ENCODE measurements at places on chromosomes 2 and 18.
A peak's percentile ranks its signal among the peaks of the same experiment; 100 is the strongest.

DNA sequence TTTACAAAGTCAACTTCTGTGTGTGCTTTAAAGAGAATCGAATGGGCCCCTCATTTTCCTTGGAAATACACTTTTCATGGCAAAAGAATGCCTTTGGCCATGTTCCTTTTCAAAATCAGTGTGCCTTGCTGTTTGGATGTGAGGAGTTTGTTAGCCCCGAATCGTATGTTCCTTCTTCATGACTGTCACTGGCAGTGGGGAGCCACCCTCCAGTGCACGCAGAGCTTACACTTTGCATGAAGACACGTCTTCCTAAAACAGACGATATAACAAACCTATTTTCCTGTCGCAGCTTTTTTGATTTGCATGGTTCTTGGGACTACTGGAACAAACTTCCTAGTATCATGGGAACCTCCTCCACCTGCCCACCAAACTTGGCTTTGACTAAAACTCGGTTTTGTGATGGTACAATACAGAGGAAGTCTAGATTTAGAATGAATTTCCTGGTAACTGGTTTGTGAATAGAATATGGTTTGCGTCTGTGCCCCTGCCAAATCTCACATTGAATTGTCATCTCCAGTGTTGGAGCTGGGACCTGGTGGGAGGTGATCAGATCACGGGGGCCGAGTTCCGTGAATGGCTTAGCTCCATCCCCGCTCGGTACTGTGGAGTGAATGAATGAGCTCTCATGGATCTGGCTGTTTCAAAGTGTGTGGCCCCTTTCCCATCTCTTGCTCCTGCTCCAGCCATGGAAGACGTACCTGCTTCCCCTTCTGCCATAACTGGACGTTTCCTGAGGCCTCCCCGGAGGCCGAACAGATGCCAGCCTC is 194.9 kb downstream of the TWIST2 start:
- DNase-seq = no peak

DNA sequence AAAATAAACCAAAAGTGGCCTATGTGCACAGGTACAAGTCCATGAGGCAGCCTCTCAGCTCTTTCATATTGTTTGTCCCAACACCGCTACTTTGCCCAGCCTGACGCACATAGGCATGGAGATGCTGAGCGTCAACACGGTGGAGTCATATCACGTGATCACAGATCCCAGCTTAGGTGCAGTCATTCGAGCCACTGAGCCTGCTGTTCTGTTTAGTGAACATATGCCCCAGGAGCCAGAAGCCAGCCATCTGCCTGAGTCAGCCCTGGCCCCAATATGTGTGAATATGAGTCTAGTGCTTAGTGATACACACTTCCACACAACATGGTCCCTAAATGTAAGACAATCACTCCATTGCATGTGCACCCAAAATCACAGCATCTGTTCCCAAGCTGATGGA is 88.2 kb upstream of the LCLAT1 start:
- DNase-seq = no peak

- DNase-seq = no peak
Measured at GRCh38 chr2:13662055-13662454, 945.3 kb downstream of the TRIB2 start.

GRCh38 chr18:78521136-78521535 is 458.5 kb upstream of the SALL3 start:
- DNase-seq = no peak

GRCh38 chr2:144426355-144426754 is 93.6 kb downstream of the ZEB2 start:
- DNase-seq = peak; percentile 74

DNA sequence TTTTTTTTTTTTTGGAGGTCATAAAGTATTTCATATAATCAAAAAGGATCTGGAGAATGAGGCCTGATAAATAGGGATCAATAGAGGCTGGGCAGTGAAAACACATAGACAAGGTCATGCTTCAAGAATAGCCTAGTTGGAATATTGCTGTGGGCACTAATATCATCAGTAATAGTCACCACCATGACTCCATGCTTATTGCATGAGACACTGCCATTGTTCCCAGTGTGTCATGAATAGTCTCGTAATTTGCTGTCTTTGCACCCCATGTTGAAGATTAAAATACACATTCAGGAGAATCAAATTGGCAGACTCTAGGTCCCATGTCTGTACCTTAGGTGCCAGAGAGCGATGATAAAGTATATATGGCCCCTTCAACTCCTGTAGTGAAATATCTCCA is 10.3 kb downstream of the ASXL3 start:
- DNase-seq = no peak

GRCh38 chr2:71637168-71637567 is 183.8 kb downstream of the DYSF start:
- DNase-seq = peak; percentile 24

GRCh38 chr2:114727012-114727411 is 284.6 kb downstream of the DPP10 start:
- DNase-seq = no peak

DNA sequence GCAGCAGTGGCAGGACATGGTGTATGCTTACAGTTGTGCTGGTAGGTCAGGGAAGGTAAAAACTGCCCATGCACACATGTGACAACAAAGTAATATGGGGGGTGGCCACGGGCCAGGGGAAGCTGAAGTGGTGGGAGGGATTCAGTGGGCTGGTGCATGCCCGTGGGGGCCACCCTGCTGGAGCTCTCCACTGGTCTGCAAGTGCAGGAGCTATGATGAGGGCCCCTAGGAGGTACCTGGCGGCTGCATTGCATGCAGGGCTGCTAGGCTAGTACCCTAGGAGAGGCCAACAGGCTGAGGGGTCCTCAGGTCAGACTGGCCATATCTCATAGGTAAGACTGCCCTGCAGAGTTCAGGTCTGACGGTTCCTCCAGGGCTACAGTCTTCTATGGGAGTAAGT is 265.9 kb downstream of the NUP35 start:
- no peak for DNase-seq

- DNase-seq = peak; percentile 17
Measured at GRCh38 chr2:222613715-222614331, 42.1 kb downstream of the FARSB start.

DNA sequence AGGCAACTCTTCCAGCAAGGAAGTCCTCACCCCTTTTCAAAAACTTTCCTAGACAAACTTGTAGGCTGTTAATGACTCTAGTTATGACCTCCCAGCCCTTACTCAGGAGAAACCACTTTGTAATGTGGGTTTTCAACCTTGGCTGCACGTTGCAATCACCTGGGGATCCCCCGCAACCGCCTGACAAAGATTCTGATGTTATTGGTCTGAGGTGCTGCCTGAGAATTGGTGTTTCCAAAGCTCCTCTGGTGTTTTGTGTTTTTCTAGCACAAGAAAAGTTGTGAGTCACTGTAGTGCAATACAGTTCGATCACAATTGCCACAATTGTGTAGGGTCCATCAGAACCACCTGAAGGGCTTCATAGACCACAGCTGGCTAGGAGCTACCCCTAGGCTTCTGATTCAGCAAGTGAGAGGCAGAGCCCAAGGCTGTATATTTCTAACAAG is 121.6 kb downstream of the SP100 start:
- DNase-seq = no peak

DNA sequence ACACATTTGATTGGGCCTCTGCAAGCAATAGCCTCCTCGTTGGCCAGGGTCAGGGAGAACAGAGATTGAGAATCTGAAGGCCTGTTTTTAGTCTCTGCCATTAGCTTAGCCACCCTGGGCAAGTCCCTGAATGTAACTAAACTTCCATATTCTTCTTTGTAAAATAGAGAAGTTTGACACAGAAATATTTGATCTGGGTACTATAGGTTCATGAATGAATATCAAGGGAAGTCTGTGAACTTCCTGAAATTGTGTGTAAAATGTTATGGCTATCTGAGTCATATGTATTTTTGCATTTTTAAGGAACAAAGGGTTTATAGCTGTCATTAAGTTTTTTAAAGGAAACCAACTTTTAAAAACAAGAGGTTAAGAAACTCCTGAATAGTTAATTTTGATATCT is 23.2 kb downstream of the RND3 start:
- peak; percentile 11 for DNase-seq

DNA sequence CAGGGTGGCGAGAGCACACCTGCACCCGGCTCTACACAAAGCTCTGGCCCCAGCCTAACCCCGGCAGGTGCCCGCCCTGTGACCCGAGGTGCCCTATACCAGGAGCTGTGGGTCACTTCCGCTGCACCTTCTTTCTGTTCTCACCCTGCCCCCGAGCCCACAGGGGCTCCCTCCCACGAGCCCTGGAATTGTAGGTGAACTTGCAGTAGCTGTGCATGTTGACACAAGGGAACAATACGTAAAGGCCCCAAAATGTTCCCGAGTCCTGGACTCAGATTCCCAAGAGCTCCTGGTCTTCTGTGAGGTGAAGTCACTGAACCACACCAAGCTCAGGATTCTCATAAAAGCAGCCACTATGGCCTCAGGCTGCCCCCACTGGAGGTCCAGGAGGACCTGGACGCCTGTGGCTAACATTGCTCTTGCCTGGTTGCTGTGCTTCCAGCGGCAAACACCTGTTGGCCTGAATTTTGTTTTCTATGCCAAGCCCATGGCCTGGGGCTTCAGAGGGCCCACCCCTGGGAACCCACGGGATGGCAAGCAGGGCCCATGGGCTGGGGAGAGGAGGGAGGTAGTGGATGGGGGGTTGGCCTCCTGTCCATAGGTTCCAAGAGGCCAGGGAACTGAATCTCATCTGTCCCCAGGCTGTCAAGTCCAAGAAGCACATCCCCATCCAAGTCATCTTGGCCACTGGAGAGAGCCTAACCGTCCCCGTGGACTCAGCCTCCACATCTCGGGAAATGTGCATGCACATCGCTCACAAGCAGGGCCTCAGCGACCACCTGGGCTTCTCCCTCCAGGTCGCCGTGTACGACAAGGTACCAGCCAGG is 23.2 kb upstream of the GPR17 start:
- DNase-seq = no peak

- DNase-seq = no peak
Measured at GRCh38 chr18:28091197-28091596, 85.7 kb downstream of the CDH2 start.

GRCh38 chr18:62144338-62144737 is 42.5 kb downstream of the PIGN start:
- no peak for DNase-seq

- no peak for DNase-seq
Measured at GRCh38 chr2:127016329-127016728, 90.6 kb downstream of the BIN1 start.

- no peak for DNase-seq
Measured at GRCh38 chr2:231359948-231360347, 35.6 kb upstream of the B3GNT7 start.

DNA sequence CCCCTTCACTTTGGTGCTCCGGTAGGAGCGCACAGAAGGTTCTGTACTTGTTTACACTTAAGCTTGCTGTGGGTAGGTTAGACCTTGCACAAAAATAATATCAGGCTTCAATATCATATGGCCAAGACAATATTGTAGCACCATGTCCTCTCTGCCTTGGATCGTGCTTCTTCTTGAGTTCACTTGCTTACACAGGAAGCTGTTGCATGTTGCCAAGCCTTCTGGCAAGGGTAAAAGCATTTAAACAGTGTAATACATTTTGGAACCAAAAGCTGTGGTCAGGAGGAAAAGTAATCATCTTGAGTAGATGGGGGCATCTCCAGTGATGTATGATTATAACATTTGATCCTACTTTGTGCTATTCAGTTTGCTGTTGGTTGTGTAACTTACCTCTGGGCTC is 197.5 kb downstream of the LTBP1 start:
- DNase-seq = no peak

GRCh38 chr18:67453901-67454300 is 62.6 kb downstream of the DSEL start:
- no peak for DNase-seq

DNA sequence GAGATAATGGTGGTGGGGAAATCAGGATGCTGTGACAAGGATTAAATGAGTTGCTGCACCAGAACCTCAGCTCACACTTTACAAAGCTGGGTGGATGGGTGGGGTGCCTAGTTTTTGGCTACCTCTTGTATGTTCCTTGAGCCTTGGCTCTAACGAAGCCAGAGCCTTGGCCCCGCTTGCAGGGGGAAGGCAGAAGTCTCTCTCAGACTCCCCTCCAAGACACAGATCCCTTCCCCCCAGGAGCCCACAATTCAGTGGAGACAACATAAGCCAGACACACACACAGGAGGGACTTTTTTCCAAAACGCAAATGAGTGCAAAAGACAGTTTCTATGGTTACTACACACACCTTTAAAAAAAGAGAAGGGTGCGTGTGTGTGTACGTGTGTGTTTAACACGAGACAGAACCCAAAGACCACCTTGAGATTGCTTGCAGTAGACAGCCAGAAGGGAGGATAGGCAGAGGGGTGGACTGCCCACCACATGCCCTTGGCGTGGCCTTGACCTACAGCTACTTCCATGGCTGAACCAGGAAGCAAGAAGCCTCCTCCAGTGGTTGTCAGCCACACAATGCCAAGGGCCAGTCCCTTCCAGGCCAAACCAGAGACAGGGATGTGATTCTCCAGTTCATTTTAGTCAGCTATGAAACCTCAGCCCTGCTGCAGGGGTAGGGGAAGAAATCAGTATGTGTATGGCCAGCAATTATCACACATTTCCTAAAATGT is 70.3 kb downstream of the BCL2L11 start:
- no peak for DNase-seq

GRCh38 chr2:191635333-191636234 is 42.4 kb upstream of the NABP1 start:
- no peak for DNase-seq

- no peak for DNase-seq
Measured at GRCh38 chr2:197241596-197241995, 69.0 kb downstream of the ANKRD44 start.

GRCh38 chr2:225889452-225889851 is 489.9 kb downstream of the NYAP2 start:
- DNase-seq = peak; percentile 60

DNA sequence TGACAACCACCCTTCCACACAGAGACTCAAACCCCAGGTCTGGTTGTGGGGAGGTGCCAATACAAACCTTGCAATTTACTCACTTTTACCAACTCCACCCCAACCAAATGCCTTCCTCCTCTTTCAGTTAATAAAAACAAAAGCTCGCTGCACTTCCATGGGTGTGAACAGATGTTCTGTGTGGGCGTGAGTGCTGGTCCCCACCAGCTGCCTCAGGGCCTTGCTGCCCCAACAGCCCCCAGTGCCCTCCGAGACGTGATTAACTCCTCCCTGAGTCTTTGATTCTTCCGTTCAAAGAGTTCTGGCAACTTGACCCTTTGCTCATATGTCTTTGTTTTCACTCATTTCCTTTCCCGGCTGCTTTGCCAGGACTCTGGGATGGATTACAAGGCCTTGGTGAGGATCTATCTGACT is 258.9 kb upstream of the CXCR4 start:
- DNase-seq = no peak

GRCh38 chr18:79348066-79348465 is 47.7 kb upstream of the NFATC1 start:
- no peak for DNase-seq

DNA sequence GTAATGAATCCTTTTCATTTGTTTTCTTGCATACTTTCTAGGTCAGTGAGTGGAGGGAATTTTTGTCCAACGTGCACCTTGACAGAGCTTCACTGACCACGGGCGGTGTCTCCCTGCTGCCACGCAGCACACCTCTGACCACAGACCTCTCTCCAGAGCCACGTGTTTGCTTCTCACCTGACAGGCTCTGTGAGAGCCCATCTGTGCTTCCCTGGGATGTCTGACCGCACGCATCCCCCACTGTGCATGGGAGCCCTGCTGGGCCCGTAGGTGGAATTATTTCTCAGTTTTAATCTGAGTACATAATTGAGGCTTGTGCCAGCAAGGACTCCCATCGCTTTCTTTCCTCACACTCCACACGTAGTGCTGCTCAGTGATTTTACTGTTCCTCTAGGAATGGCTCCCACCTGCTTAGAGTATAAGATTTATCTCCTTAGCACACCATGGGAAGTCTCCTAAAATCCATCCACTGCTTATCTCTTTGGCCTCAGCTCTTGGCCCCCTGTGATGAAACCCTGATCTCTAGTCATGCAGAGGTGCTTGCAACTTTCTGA is 482.6 kb downstream of the TSN start:
- DNase-seq = no peak

- no peak for DNase-seq
Measured at GRCh38 chr18:75607701-75608100, 180.2 kb upstream of the SMIM21 start.
